ENCODE measurements at places on chromosomes 13 and 19. TPM values are rescaled to one million over a fixed set of nuclear protein-coding genes. Genes with fewer than 3 reads are reported as not detected.

GRCh38 chr19:18220632-18221275, 5.5 kb downstream of the PDE4C start:
- DNase-seq = no peak

GRCh38 chr13:44406617-44407016, 33.0 kb downstream of the SERP2 start:
- no peak for DNase-seq

- no peak for DNase-seq
These were observed 154.2 kb downstream of the SUCLA2 start for GRCh38 chr13:47846886-47847285.

- no peak for DNase-seq
These were observed 4.6 kb downstream of the CCDC124 start for GRCh38 chr19:17937371-17937900.

SBK2 gene
- polyA plus RNA-seq = 1.1 TPM

GRCh38 chr13:98738213-98738612, 14.3 kb downstream of the SLC15A1 start:
- DNase-seq = no peak

PLIN5 gene
- 5.3 TPM for polyA plus RNA-seq

- no peak for DNase-seq
These were observed 21.2 kb downstream of the WTIP start for GRCh38 chr19:34502582-34503411.

CILP2 gene
- polyA plus RNA-seq = 0.17 TPM

APC2 gene
- 1.3 TPM for polyA plus RNA-seq

DNA sequence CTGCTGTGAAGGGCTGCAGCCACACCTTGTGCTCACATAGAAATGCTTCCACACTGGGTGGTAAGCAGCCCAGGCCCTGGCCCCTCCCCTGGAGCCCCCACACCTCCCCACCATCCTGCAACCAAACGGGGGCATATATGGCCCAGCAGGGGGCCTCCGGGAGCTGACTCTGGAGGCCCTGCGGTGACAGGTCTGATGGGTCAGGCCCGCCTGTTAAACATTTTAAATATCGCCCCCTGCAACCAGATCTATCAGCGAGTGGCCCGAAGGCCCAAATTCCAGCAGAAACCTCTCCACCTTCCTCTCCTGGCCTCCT, 48.0 kb upstream of the KATNAL1 start:
- peak; percentile 39 for DNase-seq

DNA sequence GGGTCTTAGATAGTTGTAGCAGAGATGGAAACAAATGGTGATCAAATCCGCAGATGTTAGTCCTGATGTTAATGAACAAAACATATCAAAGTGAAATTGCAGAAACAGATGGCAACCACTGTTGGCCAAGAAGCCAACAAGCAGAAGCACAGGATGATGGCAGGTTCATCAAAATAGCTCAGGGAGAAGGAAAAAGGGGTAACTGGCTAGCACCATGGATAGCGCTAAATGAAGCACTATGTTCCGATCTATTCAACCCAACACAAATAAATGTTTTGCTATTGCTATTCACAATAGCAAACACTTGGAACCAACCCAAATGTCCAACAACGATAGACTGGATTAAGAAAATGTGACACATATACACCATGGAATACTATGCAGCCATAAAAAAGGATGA, 413.7 kb downstream of the FGF14 start:
- DNase-seq = peak; percentile 12

GRCh38 chr19:42433503-42434260, 6.5 kb upstream of the LIPE start:
- DNase-seq = peak; percentile 62

GRCh38 chr19:55702131-55702627, 27.2 kb downstream of the EPN1 start:
- DNase-seq = no peak

COMP gene
- polyA plus RNA-seq = 0.55 TPM

DNA sequence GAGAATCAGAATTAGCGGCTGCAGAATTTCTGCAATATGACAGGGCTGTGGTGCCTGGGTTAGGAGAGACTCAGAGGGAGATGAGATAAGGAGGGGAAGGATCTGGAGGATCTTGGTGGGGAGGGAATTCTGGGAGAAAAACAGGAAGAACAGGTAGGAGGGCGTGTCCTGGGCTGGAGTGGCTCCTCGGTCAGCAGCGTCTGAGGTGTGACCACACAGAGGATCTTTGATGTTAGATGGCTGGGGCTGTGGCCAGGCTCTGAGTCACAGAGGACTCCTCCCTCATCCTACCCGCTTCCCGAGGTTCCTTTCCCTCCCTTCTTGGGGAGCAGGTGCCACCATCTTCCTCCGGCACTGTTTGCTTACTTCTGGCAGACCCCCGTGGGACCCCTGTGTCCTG, 6.4 kb upstream of the KLK6 start:
- no peak for DNase-seq

GRCh38 chr13:42548731-42549551, 25.0 kb upstream of the TNFSF11 start:
- peak; percentile 28 for DNase-seq

CATSPERD gene
- polyA plus RNA-seq = not detected

- DNase-seq = no peak
These were observed 129.9 kb downstream of the GGACT start for GRCh38 chr13:100458673-100459072.

AKAP8 gene
- polyA plus RNA-seq = 32.7 TPM

GRCh38 chr13:22232186-22232585, 561.3 kb downstream of the FGF9 start:
- DNase-seq = no peak

DNA sequence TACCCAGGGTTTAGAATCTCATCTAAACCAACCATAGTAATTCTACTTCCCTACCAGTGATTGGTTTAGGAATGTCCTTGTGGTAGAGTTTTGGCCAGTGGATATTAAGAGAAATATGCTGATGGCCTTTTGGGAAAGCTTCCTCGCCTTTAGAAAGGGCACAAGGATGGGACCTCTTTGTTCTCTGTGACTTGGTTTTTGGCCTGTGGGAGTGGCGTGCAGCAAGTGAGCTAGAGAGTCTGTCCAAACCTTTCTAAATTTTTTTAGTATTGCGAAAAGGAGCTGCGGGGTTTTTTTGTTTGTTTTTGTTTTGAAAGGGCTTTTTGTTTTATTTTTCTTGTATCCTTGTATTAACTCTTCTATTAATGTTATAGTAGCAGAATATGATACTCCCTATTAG, 20.6 kb downstream of the USPL1 start:
- DNase-seq = no peak

- no peak for DNase-seq
These were observed 75.9 kb downstream of the ATP11A start for GRCh38 chr13:112765731-112766130.

- no peak for DNase-seq
These were observed 118.3 kb downstream of the LHFPL6 start for GRCh38 chr13:39484506-39485313.

GRCh38 chr13:75079226-75079625, 402.7 kb downstream of the TBC1D4 start:
- no peak for DNase-seq

- DNase-seq = no peak
These were observed 12.4 kb downstream of the SH2D3A start for GRCh38 chr19:6754653-6755463.

All from left kidney (tissue), 8 donors.